Neural progenitor cell (in vitro differentiated cells): ENCODE measurements at places on chromosomes 5 and 9. TPM values are rescaled to one million over a fixed set of nuclear protein-coding genes. Genes with fewer than 3 reads are reported as not detected.

DNA sequence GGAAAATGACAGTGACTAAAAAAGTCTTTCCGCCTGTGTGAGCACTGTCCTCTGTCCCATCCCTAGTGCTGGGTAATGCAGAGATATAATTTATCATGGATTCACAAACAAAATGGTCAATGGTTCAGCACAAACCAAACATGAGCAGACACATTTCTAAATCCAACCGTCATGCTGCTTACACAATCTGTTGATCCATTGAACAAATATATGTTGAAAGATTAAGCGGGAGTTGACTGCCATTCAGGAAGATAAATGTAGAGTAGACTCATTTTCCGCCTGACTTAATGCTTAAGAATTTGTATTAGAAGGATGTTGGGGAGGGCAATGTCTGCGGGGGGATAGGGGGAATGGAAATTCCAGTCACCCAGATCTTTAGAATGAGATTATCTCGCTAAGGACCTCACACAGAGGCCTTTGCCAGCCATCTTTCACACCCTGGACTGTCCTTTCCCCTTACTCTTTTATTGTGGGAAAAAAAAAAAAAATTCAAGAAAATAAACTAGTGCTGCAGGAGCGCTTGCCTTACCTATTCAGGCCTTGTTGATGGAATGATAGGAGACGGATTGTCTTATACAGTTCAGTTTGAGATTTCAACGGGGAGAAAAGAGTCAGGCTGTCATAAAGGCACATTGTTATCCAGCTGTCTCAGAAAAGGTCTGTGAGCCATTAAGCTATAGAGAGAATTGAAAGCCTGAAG, 153.7 kb downstream of the TLE1 start:
- no peaks in the 10 kb centered on the region for H3K36me3 ChIP-seq
- peaks cover 26% of the 10 kb centered on the region for H3K27me3 ChIP-seq
- peak; percentile 90 for DNase-seq
- no peak overlapping the region for H3K4me3 ChIP-seq
- peaks cover 29% of the 10 kb centered on the region for H3K4me1 ChIP-seq

The ZNF618 gene
- total RNA-seq = 10.5 and 16.9 TPM in 2 replicates

- no peak overlapping the region for H3K27ac ChIP-seq
- H3K27me3 ChIP-seq = no peaks in the 10 kb centered on the region
- H3K4me1 ChIP-seq = no peaks in the 10 kb centered on the region
- no peak for DNase-seq
These were observed 18.3 kb upstream of the LPAR1 start for GRCh38 chr9:111056538-111056937.

DNA sequence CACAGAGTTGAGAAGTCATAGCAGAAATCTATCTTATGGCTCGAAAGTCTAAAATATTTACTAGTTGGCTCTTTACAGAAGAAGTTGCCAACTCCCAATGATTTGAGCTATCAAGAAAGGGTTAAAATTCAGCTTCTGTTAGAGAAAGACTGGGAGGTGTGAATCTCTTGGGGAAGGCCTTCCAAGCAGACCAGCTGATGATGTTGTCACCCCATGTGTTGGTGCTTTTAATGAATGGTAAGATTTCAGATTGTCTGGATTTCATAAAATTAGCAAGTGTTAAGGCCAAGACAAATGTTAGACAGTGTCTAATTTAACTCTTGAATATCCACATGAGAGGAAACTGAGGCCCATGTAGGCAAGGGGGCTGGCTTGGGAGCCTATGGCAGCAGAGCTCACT, 63.9 kb downstream of the PPARGC1B start:
- no peak overlapping the region for H3K4me3 ChIP-seq
- H3K27ac ChIP-seq = no peak overlapping the region
- no peaks in the 10 kb centered on the region for H3K27me3 ChIP-seq
- no peak for DNase-seq
- H3K4me1 ChIP-seq = peaks cover 17% of the 10 kb centered on the region

DNA sequence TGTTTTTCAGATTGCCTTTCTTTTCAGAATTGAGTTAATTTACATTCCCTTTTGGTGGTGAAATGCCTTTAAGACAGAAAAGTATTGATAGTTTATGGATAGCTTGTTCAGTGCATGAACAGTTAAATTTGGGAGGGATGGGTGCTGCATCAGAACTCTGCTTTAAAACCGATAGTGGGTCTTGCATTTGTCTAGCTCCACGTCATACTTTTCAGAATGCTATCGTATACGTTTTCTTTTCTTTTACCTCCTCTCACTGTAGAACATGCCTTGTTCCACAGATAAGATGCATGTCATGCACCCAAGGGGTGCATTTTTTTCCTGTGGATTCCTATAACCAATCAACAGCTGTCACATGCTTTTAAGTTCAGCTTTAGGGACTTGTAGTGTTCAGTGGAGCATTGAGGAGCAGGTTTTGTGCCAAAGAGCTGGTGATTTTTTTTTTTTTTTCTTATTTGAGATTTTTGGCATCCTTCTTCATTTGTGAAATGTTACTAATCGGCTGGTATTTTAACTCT, 2.3 kb downstream of the SLC44A1 start:
- no peaks in the 10 kb centered on the region for H3K36me3 ChIP-seq
- no peak for DNase-seq
- no peaks in the 10 kb centered on the region for H3K27me3 ChIP-seq
- peak overlapping the region; percentile 98 for H3K4me3 ChIP-seq
- H3K4me1 ChIP-seq = peaks cover 58% of the 10 kb centered on the region

The DRD1 gene
- total RNA-seq = 0.09 TPM in 1 of 2 replicates, not detected in the other

The FAM153A gene
- total RNA-seq = 0.50 TPM in 1 of 2 replicates, not detected in the other

GRCh38 chr5:136311999-136312398, 53.3 kb downstream of the TRPC7 start:
- DNase-seq = no peak
- no peaks in the 10 kb centered on the region for H3K27me3 ChIP-seq
- H3K27ac ChIP-seq = no peak overlapping the region
- no peaks in the 10 kb centered on the region for H3K36me3 ChIP-seq

GRCh38 chr5:117892360-117892759, 1096.0 kb downstream of the DTWD2 start:
- no peak overlapping the region for H3K27ac ChIP-seq
- no peak overlapping the region for H3K4me3 ChIP-seq
- no peak for DNase-seq
- H3K27me3 ChIP-seq = no peaks in the 10 kb centered on the region
- H3K36me3 ChIP-seq = no peaks in the 10 kb centered on the region

GRCh38 chr5:15682122-15682521, 182.1 kb downstream of the FBXL7 start:
- no peaks in the 10 kb centered on the region for H3K36me3 ChIP-seq
- H3K4me3 ChIP-seq = no peak overlapping the region
- no peak overlapping the region for H3K27ac ChIP-seq
- DNase-seq = no peak

DNA sequence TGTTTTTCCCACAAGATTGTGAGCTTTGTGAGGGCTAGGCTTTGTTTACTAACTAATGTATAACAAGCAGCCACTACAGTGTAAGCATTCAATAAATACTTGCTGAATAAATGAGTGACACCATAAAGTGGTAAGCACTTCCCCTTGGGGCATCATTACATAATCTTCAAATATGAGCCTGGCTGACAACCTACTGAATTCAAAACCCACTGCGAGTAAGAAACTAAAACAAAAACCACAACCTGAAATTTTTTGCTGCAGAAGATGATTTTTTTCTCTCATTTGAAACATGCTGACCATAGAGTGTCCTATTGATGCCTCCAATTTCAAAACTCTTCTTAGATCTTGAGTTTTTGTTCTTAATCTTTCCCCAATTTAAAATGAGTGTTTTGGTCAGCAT, 331.3 kb upstream of the CCNG1 start:
- no peaks in the 10 kb centered on the region for H3K4me1 ChIP-seq
- H3K36me3 ChIP-seq = no peaks in the 10 kb centered on the region
- no peak overlapping the region for H3K4me3 ChIP-seq
- no peaks in the 10 kb centered on the region for H3K27me3 ChIP-seq

- H3K27ac ChIP-seq = no peak overlapping the region
- H3K4me1 ChIP-seq = peaks cover 21% of the 10 kb centered on the region
- H3K27me3 ChIP-seq = no peaks in the 10 kb centered on the region
- H3K4me3 ChIP-seq = no peak overlapping the region
- DNase-seq = peak; percentile 69
- H3K36me3 ChIP-seq = no peaks in the 10 kb centered on the region
These were observed 330.7 kb downstream of the PDE4D start for GRCh38 chr5:59562756-59563389.

- no peak overlapping the region for H3K4me3 ChIP-seq
- H3K4me1 ChIP-seq = peaks cover 7% of the 10 kb centered on the region
- no peaks in the 10 kb centered on the region for H3K36me3 ChIP-seq
- H3K27me3 ChIP-seq = no peaks in the 10 kb centered on the region
- H3K27ac ChIP-seq = no peak overlapping the region
These were observed 83.7 kb upstream of the ORM1 start for GRCh38 chr9:114238891-114239875.

GRCh38 chr5:69049151-69049550, 44.7 kb upstream of the SLC30A5 start:
- DNase-seq = no peak
- no peak overlapping the region for H3K27ac ChIP-seq
- H3K4me1 ChIP-seq = no peaks in the 10 kb centered on the region
- H3K4me3 ChIP-seq = no peak overlapping the region
- no peaks in the 10 kb centered on the region for H3K27me3 ChIP-seq

The ICE1 gene
- total RNA-seq = 38.9 and 47.6 TPM in 2 replicates

DNA sequence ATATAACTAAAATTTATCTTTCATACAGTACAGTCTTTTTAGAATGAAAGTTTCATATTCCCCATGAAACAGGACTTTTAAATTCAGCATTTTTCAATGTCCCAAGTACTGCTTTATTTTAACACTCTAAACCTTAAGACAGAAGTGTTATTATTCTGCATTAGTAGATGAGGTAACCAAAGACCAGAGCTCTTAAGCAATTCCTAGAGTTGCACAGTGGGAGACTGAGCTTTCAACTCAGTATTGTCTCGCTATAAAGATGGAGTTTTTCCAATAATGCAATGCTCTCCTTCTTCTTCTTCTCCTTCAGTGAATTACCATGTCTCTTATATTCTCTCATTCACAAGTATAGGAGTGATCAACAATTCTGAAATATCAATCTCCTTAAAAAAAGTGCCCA, 479.7 kb downstream of the CETN3 start:
- H3K27ac ChIP-seq = no peak overlapping the region
- H3K27me3 ChIP-seq = no peaks in the 10 kb centered on the region
- H3K4me3 ChIP-seq = no peak overlapping the region
- no peak for DNase-seq
- peaks cover 11% of the 10 kb centered on the region for H3K4me1 ChIP-seq

- H3K36me3 ChIP-seq = no peaks in the 10 kb centered on the region
- no peaks in the 10 kb centered on the region for H3K27me3 ChIP-seq
- H3K4me3 ChIP-seq = no peak overlapping the region
- peaks cover 25% of the 10 kb centered on the region for H3K4me1 ChIP-seq
- DNase-seq = no peak
These were observed 371.0 kb downstream of the CSNK1G3 start for GRCh38 chr5:123882965-123883345.

GRCh38 chr9:121537283-121537682, 37.6 kb upstream of the GGTA1 start:
- H3K4me1 ChIP-seq = no peaks in the 10 kb centered on the region
- H3K4me3 ChIP-seq = no peak overlapping the region
- no peak for DNase-seq
- no peaks in the 10 kb centered on the region for H3K27me3 ChIP-seq

The CCDC171 gene
- 6.1 and 9.3 TPM in 2 replicates for total RNA-seq

- no peak overlapping the region for H3K27ac ChIP-seq
- DNase-seq = no peak
- no peaks in the 10 kb centered on the region for H3K36me3 ChIP-seq
These were observed 23.7 kb upstream of the OTULINL start for GRCh38 chr5:14557791-14558415.

The TSSK1B gene
- total RNA-seq = not detected in 2 replicates

DNA sequence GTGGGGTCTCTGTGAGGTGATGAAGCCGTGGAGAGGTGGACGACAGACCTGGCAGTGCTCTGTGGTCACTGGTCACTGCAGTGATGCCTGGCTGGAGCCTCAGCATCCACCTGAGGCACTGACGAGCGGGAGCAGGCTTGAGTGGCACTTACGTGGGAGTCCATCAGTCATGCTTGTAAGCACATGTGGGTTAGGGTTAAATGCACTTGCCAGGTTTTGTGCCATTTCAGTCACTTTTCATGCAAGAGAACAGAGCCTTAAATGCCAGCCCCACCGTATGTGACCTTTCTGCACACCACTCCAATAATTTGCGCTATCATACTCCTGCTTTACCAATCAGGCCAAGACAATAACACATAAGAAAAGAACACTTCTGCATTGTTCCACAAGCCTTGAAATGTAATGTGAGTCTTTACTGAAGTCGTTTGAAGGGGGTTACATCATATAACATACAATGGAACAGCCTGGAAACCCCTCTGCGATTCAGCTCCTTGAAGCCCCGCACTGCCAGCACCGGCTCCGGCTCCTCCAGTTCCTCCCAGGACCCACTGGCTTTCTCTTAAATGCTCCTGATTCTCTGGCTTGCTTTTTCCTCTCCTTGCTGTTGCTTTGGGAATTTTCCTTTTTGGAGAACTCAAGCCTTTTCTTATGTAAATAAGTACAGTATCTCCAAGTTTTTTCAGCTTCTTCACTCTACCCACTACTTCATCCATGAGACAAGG, 59.4 kb upstream of the CTXN3 start:
- no peaks in the 10 kb centered on the region for H3K36me3 ChIP-seq
- no peak overlapping the region for H3K27ac ChIP-seq
- peaks cover 13% of the 10 kb centered on the region for H3K4me1 ChIP-seq

- H3K4me3 ChIP-seq = no peak overlapping the region
- no peak overlapping the region for H3K27ac ChIP-seq
- DNase-seq = no peak
- no peaks in the 10 kb centered on the region for H3K36me3 ChIP-seq
- no peaks in the 10 kb centered on the region for H3K27me3 ChIP-seq
These were observed 111.9 kb downstream of the FBN2 start for GRCh38 chr5:128426090-128426534.

GRCh38 chr5:129410488-129410887, 49.6 kb upstream of the ADAMTS19 start:
- H3K4me1 ChIP-seq = peaks cover 17% of the 10 kb centered on the region
- no peaks in the 10 kb centered on the region for H3K36me3 ChIP-seq
- H3K4me3 ChIP-seq = no peak overlapping the region
- no peaks in the 10 kb centered on the region for H3K27me3 ChIP-seq
- H3K27ac ChIP-seq = no peak overlapping the region

The ASB6 gene
- total RNA-seq = 9.2 and 21.1 TPM in 2 replicates

GRCh38 chr9:129816501-129817435, 7.2 kb downstream of the TOR1A start:
- peaks cover 5% of the 10 kb centered on the region for H3K36me3 ChIP-seq
- no peak overlapping the region for H3K4me3 ChIP-seq
- DNase-seq = no peak
- H3K27ac ChIP-seq = no peak overlapping the region

The MEIKIN gene
- total RNA-seq = not detected in 2 replicates

The KIF20A gene
- total RNA-seq = 128 and 158 TPM in 2 replicates

DNA sequence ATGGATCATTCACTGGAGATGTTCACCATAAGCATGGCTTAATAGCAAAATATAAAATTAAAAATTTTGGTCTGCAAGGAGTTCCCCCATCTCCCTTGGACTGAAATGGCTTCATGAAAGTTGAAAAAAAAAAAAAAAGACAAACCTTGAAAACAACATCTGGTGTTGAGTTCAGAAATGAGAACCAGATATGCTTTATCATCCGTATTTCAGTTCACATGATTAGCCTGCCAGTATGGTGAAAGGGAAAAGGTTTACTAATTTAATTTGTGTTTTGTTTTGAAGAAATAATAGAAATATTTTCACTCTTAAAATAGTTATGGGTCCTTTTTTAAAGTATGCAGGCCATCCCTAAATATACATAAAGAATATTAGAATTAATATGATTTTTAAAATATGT, 67.8 kb downstream of the TMEM167A start:
- no peak overlapping the region for H3K4me3 ChIP-seq
- no peaks in the 10 kb centered on the region for H3K27me3 ChIP-seq
- H3K4me1 ChIP-seq = peaks cover 5% of the 10 kb centered on the region
